ENCODE measurements at places on chromosomes 1 and 21.

DNA sequence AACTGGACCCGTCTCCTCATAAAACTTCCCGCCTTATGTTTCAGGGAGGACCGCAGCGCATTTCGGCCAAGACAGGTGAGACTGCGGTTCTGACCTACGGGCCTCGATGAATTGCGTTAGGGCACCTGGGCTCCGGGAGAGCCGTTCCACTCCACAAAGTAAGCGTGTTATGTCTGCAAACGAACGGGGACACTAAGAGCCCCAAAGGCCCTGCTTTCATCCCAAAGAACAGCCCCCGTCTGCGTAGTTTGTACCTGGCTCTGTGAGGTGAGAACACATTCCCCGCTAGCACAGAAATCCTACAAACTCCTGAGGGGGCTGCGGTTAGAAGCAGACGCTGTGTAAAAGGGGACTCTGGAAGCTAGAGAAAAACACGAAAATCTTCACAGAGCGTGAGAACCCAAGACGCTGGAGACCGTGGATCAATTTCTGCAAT is 41.6 kb upstream of the PPIAL4F start:
- no peak for DNase-seq

GRCh38 chr1:7369866-7370265 is 401.2 kb upstream of the VAMP3 start:
- DNase-seq, result no peak

- no peak for DNase-seq
These were observed 823 bp downstream of the ENAH start for GRCh38 chr1:225651872-225652728.

- DNase-seq, result no peak
These were observed 33.6 kb downstream of the RGS21 start for GRCh38 chr1:192350356-192350755.

DNA sequence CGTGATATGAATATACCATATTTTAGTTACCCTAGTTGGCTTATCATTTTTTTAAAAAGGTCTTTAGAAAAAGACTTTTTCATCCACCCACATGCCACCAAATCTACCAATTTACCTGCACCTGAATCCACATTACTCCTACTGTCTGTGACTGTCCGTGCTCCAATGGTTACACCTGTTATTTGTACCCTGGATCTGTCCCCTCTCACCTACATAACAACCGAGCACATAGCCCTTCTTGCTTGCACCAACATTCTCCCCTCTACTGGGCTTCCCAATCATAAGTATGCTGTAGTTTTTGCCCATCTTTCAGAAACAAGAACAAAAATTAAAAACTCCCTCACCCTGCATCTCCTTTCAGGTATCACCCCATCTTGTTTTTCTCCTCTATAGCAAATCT is 17.6 kb downstream of the SOD1 start:
- DNase-seq, result no peak

Data from CD4-positive, alpha-beta T cell treated with Interleukin-17A for 1 hour (primary cell).